ENCODE measurements at places on chromosomes 16 and 17.

DNA sequence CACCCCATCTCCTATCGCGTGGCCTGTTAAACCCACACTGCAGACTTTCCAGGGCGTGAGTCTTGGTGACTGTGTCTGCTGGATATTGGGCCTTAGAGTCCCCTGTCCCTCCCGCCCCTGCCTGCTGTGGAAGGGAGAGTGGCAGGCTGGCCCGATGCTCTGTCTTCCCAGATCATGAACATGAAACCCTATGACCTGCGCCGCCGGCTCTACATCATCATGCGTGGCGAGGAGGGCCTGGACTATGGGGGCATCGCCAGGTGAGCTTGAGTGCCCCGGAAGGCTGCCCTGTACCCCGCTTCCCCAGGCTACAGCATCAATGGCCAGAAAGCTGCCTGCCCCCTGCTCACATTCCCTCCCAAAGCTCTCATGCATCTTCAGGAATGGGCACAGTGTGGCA lies 19.5 kb upstream of the CLEC18A start:
- no peak for DNase-seq

GRCh38 chr17:68148936-68149335 lies 98.9 kb upstream of the AMZ2 start:
- no peak for DNase-seq

GRCh38 chr16:22641131-22641628 lies 130.5 kb downstream of the NPIPB5 start:
- DNase-seq = no peak

DNA sequence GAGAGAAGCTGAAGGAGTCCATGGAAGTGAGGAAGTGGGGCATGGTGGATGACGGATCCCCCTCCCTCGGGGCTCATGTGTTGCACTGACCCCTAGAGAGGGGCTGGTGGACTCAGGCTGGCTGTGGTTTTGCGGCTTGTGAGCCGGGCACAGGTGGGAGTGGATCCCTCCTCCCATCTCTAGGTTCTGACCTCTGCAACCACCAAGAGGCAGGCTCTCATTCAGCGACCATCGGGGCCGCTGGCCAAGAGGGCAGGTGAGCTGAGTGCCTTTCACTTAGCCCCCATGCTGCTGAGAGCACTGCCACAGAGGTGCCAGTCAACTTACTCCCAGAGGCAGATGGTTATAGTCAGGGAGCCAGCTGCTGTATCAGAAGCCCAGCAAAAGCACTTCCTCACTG lies 67.3 kb downstream of the SCNN1B start:
- DNase-seq = no peak

GRCh38 chr17:66493283-66494019 lies 191.0 kb downstream of the PRKCA start:
- no peak for DNase-seq
